ENCODE measurements at places on chromosomes 11 and 22.

- DNase-seq = no peak
Measured at GRCh38 chr11:65879617-65880016, at the start of gene CTSW. Gene CTSW, plus strand, starts transcription at chr11:65879837. Its CDS starts 18 bp downstream, at chr11:65879855.

- DNase-seq = no peak
Measured at GRCh38 chr11:69666752-69667536, 8.2 kb downstream of the LTO1 start.

DNA sequence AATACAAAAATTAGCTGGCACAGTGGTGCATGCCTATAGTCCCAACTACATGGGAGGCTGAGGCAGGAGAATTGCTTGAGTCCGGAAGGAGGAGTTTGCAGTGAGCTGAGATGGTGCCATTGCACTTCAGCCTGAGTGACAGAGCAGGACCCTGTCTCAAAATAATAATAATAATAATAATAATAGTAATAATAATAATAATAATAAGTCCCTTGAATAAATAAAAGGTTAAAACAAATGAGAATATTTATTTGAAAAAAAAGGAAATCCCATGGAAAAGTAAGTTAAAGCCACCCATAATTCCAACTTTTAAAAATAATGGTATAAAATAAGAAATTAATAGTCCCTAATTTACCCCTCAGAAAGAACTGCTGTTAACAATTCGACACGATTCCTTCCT lies 10.0 kb upstream of the NAV2 start:
- DNase-seq = no peak

GRCh38 chr22:50529897-50530579 lies at the start of gene TYMP:
Gene TYMP, minus strand, starts transcription at chr22:50530012. Its CDS starts 303 bp downstream, at chr22:50529709.
- peak; percentile 52 for DNase-seq

GRCh38 chr22:27134315-27134701 lies 476.9 kb downstream of the MIAT start:
- DNase-seq = peak; percentile 12

- DNase-seq = no peak
Measured at GRCh38 chr11:4025248-4025966, 69.2 kb upstream of the RRM1 start.

DNA sequence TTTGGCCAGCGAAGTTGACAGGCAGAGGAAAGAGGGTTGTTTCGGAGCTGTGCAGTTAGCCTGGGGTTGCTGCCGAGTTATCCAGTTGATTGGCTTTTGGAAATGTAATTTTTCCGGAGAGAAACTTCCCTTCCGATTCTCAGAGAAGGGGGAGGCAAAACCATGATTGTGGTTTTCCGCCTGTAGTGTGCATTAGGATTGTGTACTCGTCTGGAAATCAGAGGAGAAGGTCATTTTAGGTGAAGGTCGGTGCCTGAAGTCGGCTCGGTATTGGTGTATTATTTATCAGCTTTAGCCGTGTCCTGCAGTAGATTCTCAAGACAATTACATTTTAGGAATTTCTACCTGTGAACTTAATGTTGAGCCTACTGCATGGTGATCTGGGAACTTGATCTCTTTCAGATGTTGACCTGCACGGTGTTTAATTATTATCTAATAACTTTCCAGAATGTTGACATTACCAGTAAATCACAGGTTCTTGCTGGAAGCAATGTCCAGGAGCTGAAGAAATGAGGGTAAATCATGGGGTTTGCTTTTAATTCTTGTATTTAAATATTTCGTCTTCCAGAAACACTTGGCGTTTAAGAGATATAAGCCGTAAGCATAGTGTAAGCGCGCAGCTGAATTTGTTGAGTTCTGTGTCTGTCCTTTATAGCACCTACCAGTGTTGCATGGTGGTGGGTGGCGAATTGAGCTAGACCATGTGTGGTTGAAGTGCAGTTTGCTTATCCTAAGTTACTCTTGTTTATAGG lies 1.3 kb downstream of the ARHGEF12 start:
- DNase-seq = no peak

DNA sequence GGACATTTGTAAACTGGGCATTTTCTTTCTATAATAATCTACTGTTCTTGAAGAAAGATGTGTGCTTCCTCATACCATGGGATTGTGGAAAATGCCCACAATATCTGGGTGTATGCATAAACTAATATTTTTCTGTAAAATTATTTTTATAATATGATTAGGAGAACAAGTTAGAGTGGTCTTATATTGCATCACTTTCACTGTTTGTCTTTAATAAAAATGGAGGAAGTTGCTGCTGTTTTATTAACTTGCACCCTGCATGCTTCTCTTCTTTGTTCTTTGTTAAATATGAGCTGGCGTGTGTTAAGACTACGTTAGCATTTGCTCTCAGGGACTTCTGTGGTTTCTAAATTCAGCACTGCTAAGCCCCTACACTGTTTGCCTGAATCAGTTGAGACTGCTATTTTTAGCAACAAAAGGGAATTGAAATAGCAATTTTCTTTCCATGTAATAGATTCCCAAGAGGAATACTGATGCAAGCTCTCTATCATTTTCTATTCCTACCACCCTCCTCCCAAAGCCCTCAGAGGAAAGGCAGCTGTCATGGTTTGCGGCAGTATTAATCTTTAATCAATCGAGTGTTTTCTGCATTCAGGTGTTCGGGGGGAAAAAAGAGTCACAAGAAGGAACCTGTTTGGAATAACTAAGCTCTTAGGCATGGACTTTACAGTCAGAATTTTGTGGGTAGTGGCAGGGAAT lies 56.1 kb downstream of the HSD17B12 start:
- no peak for DNase-seq

DNA sequence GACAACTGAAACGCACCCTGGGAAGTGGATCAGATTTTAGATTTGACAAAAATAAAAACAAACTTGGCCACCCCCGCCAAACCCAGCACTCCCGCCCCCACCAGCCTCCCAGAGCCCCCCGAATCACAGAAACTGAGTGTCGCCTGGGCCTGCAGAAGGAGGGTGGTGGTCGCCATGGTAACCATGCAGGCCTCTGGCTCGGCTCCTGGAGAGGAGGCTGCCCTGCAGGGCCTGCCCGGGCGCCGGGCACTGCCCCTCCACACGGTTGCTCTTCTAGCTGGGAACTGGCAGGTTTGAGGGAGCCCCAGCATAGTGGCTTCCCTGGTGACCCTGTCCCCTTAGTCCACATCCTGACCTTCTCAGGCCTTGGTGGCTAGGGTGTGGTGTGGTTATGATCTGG lies 19.3 kb downstream of the CACNA1I start:
- no peak for DNase-seq

GRCh38 chr11:68581439-68581838 lies 102.9 kb upstream of the GAL start:
- DNase-seq = no peak

GRCh38 chr11:34207487-34208180 lies 102.2 kb downstream of the NAT10 start:
- no peak for DNase-seq

DNA sequence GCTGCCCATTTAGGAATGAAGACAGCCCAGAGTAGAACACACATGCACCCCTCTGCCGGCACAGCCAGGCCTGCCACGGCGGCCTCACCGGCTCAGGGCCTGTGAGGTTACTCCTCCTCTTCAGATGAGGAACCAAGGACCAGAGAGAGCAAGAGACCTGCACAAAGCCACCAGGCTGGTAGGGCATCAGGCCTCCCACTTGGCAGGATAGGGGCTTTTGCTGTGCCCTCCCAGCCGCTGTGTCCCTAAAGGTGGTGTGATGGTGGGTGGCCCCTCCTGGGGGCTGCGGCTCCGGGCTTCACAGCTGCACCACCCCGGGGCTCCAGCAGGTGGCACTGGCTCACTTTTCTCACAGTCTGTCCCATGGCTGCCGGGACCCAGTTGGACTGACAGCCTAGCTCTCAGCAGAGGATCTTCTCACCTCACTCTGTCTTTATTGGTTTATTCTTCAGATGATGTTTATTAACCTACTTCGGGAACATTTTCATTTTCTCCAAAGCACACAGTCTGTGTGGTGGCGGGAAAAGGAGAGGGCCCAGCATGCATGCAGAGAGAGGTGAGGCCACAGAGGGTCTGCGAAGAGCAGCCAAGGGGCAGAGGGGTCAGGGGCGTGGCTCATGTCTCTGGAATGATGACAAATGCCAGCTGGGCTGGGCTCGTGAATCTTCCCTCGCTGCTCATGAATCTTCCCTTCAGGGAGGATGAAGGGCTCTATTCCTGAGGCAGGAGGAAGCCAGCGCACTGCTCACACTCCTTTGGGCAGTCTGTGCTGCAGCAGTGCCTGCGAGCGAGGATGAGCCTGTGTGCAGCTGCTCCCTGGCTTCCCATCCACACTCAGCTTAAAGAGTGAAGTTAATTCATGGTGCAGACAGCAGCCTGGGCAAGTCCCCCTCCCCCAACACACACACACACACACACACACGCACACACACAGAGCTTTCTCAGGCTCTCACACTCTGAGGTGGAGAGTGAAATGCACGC lies 101.1 kb upstream of the PITPNB start:
- DNase-seq = peak; percentile 63

- no peak for DNase-seq
Measured at GRCh38 chr11:6350043-6350442, 29.7 kb upstream of the CAVIN3 start.

GRCh38 chr11:1546536-1547466 lies 25.3 kb downstream of the DUSP8 start:
- DNase-seq = peak; percentile 28

DNA sequence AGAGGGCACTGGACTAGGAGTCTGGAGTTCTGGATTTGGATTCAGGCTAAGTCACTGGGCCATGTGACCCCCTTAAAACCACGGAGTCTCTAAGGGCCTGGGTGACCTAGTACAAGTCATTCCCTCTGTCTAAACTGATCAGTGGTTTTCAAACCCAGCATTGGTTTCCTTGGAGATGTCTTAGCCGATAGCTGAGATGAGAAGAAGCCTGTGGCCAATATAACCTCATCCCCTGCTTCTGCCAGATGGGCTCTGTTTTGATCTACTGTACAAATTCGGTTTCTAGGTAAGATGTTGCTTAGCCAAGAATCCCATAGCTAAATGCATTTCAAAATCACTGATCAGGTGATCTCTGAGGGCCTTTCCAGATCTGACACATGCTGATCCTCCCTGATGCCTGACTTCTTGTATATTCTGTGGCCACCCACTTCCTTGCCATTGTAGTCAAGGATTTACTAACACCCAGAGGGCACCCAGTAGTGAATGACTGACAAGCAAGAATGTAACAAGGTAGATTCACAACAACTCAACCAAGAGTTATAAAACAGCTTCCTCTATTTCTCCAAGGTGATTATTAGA lies 53.1 kb downstream of the GALNT18 start:
- DNase-seq = no peak

DNA sequence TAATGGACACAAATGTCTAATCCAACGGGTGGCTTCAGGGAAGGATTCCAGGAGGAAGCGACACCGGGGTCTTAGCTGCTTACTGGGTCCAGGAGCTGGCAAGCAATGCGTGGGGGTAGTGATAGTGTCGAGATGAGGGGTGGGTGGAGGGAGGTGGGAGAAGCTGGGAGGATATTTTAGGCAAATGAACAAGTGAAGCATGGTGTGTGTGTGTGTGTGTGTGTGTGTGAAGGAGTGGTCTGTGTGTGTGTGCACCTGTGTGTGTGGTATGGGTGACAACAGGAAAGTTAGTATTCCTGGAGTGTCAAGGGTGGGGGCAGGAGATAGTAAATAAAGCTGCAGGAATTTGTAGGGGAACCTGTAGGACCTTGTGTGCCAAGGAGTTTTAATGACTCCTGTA lies 126.9 kb upstream of the ZBED5 start:
- DNase-seq = no peak

GRCh38 chr11:70595016-70595415 lies 196.7 kb downstream of the CTTN start:
- DNase-seq = no peak

DNA sequence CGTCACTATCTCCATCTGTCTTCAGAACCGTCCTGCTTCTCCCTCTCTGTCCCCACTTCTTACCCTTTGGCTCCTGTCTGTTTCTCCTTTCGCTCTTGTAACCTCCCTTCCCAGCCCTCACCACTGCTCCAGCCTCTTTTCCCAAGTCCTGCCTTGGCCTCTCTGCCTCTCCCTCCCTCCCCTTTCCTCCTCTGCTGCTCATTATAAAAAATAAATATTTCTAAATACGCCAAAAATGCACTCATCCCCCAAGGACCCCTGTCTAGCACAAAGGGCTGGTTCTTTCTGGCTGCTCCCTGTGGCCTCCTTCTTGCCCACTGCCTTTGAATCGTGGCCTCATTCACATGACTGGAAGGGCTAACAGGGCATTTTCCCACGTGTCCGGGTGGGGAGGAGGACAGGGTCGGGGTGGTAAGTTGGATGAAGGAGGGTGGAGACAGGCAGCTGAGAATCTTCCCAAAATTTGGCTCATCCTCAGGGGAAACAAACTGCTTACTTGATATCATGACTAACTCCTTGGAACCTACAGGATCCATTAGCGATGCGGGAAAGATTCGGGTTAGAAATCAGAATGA lies 26.4 kb upstream of the OAF start:
- DNase-seq = no peak

DNA sequence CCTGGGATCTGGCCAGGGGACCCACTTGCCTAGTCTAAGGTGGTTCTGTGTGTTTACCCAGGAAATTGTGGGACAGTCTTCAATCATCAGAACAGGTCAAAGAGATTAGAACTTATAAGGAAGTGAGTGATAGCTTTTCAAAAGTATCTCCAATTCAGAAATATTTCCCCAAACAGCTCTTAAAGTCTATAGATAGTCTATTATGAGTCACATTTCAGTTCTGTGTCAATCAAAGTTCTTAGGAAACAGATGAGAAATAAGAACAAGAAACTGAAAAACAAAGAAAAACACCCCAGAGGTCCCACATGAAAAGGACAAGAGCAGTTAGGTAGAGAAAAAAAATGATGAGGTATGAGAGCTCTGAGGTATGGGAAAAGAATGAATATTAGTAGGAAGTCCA lies 381.4 kb upstream of the MPPED2 start:
- no peak for DNase-seq

GRCh38 chr22:20125201-20126174 lies 6.1 kb upstream of the ZDHHC8 start:
- DNase-seq = no peak

- no peak for DNase-seq
Measured at GRCh38 chr11:80822308-80822707, 1381.5 kb upstream of the TENM4 start.

GRCh38 chr11:133024301-133024700 lies 508.0 kb downstream of the OPCML start:
- no peak for DNase-seq

DNA sequence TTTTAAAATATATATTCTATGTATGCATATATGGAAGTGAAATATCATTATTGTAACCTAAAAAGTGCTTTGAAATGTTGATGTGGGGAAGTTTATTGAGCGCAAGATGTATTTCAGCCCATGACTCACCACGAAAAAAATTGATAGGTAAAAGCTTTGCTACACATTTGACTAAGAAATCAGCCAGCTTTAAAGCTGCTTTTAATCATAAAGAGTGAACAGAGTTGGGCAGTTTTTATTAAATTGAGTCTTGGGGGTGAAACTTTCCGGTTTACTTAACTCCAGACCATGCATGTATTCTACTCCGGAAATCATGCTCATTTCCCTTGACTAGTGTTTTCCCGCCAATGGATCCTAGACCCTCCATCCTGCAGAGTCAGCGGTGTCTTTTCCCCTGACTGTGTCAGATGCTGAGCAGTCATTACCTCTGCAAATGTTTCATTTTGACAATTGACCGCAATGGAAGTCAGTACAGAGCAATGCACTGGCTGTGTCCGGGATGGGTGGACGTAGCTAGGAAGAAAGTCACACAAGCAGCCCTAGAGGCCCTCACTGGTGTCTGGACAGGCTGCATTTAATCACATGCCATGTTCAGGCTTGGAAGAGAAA lies 47.2 kb upstream of the MPEG1 start:
- DNase-seq = no peak
